Stimulated activated CD8-positive, alpha-beta memory T cell treated with anti-CD3 and anti-CD28 coated beads, Interleukin-15, amount 100 ng/mL, for 1 hour (primary cell): ENCODE measurements at places on chromosomes 7 and 10.

- no peak for DNase-seq
These were observed 55.8 kb upstream of the EXOC4 start for GRCh38 chr7:133196856-133197612.

DNA sequence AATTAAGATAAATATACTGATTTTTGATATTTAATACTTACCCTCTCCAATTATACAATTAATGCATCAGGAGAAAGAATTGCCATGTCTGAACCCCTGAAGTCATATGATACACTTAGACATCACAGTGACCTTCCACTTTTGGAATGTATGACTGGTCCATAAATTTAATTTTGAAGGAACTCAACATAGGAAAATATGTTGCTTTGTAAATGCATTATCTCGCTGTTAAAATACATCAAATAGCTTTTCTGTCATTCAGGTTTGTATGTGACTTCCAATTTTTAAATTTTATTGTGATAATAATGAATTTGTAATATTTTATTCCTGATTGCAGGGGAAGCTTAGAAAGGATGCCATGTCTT lies 631.9 kb upstream of the ANKRD30A start:
- no peak for DNase-seq

DNA sequence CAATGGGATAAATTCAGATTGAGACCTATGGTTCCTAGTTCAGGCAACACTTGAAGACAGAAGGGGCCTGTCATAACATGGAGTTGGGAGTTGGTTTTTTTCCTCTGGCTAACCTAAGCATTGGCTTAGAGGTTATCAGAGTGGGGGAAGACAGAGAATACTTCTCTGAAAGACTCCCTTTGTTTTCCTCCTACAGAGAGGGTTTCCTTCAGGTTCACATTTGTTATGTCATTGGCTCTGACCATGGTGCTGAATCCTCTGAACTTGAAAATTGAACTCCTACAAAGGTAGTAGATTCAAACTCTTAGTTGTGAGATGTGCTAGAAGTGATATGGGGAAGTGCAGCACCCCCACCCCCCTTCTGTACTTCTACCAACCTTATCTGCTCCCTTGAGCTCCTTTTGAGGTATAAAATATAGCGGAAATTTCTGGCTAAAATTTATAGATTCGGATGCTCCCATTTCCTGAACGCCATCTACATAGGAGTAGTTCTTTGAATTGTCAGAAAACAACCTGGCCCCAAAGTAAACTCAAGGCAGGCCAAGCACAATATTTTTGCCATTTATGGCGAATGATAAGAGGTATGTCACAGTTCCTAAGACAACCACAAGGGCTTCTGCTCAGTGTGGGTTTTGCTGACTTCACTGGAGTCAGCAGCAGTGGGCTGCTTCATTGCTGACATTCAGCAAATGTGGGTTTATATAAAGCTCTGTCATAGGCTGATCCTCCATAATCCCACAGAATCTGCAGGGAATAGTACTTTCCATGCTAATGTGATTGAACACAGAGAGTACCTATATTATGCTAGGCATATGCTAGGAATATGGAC lies 131.6 kb upstream of the KLF14 start:
- DNase-seq, result no peak

- DNase-seq, result no peak
These were observed 105.4 kb upstream of the ABCB5 start for GRCh38 chr7:20509892-20510572.

DNA sequence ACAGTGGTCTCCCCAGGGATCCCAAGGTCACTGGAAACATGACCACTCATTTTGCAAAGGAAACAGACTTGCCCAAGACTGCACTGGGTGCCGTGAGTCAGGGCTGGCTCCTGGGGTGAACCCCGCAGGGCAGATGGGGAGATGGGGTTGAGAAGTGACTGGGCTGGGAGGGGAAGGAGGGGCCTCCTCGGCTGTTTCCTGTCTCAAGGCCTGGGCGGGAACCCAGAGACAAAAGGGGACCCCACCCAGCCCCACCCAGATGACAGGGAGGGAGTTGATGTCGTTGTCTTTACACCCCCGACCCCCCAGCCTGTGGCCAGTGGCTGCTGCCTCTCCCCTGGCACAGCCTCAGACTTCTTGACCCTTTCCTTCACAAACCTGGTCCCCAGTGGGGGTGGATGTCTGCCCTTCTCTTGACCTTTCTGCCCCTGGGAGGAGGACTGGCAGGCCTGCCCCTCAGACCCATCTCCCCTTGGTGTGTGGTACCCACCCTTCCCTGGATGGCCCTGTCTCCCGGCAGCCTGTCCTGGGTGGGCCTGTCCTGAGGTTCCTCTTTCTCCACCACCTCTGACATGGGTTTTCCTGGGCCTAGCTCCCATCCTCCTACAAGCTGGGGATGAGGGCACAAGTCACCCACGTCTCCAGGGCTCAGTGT lies 1.4 kb downstream of the MYO1G start:
- no peak for DNase-seq

DNA sequence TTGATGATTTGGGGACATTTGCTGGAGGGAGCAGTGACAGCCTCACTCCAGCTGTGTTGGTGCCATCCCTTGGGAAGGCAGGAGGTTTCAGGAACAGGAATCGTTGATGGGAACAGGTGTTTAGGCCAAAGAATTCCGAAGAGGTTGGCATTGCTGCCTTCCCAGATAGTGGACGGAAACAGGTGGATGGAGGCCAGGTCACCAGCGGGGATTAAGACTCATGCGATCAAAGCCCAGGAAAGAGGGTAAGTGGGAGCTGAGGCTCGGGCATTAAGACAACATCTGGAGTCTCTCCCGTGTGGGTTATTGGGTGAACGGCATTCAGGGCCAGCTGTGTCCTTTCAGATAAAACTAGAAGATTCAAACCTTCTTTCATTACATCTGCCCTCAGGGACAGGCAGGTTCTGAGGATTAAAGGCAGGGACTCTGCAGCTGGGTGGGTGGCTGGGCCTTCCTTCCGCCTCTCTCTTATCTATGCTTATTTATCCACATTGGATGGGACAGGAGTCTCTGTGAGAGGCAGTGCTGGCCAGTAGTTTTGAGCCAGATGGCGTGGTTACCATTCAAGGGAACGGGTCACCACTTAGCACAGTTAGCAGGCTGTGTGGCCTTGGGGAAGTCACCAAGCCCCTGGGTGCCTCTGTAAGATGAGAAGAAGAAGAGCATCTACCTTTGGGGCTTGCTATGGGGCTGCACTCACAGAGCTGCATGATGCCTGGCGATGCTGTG lies 67.6 kb downstream of the INSIG1 start:
- no peak for DNase-seq

DNA sequence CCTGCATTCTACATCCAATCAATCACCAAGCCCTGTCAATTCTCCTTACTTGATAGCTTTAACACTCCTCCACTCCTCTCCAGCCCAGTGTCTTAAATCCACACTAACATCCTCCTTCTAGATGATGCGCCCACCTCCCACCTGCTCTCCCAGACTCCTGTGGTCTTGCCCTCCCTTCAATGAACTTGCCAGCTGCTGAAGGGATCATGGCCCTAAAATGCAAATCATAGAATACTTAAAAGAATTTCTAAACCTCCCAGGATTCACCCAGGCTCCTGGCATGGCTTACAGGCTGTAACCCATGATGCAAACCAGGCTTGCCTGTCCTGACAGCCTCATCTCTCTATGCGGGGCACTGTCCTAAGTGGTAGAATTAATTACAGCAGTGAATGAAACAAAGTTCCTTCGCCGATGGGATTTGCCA lies 43.6 kb downstream of the SYPL1 start:
- no peak for DNase-seq

- no peak for DNase-seq
These were observed 36.2 kb downstream of the COX15 start for GRCh38 chr10:99695761-99696160.

GRCh38 chr10:72171175-72171630 lies 44.6 kb upstream of the ANAPC16 start:
- DNase-seq, result no peak

DNA sequence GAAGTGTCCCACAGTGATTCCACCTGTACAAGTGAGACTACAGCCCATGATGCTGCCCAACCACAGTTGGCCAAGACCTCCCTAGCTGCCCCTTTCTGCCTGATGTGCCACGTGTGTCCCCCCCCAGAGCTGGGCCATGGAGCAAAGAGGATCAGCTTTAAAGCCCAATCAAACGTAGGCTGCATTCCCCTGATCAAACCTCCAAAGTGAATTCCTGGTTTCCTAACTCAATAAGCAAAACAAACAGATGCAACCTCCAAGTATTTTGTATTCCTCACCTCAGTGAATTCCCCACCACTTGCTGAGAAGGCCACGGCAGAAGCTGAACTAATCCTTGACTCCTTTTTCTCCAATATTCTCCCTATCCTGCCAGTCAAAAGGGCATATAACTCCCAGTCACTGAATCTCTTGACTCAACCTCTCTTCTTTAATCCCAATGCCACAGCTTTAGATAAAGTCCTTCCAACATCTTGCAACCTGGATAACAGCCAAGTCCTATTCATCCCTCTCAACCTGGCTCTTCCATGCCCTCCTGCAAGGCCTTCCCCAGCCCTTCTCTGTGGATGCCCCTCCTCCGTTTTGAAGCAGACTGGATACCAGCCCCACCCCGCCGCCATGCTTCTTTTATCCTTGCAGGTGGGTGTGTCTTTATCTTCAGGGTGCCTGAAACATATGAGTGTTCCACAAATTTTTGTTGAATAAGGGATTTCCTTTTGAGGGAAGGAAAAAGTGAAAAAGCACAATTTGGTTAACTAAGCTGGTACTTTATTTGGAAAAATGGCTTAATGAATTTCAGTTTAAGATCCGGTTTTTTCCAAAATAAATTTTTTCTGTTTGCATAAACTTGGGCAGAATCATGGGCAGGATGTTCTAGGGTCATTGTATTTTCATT lies 285.2 kb upstream of the MKLN1 start:
- no peak for DNase-seq

GRCh38 chr7:7304705-7305450 lies 122.5 kb downstream of the C1GALT1 start:
- DNase-seq, result no peak
